ENCODE measurements at places on chromosomes 13 and 19.

GRCh38 chr13:110920038-110920437 lies 5.2 kb upstream of the ANKRD10 start:
- DNase-seq, result no peak

DNA sequence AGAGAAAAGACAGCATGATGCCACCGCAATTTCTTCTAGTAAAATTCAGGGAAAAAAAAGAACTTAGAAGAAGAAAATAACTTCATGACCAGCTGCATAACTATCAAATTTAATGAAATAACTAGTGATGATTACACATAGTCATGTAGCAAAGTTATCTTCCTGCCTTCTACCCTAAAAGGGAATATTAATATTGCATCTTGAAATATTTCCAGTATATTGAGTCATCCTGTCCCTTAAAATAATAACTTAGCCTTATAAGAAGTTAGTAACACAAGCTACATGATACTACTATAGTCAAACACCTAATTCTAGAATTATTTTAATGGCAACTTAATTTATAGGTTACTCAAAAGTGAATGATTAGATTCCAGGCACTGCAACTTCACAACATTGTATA lies 289.2 kb downstream of the KLF12 start:
- DNase-seq, result no peak

DNA sequence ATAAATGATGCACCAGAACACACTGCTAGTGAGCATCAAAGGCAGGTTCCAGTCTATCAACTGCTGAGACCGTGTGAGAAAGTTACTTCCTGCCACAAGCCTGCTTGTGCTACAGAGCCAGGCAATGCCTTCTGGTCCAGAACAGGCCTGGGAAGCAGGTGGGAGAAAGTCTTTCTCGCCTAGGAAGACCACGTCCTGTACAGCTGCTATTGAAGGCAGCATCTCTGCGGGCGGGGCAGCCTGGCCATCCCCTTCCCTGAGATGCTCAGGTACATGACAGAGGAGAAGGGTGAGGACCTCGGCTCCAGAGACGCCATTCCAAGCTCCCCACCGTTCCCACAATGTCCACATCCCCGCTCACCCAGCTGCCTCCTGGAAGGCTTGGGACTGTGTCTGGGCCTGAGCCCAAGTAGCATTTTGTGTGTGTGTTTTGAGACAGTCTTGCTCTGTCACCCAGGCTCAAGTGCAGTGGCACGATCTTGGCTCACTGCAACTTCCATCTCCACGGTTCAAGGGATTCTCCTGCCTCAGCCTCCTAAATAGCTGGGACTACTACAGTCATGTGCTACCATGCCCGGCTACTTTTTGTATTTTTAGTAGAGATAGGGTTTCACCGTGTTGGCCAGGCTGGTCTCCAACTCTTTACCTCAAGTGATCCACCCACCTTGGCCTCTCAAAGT lies 3.4 kb downstream of the RFX1 start:
- no peak for DNase-seq

DNA sequence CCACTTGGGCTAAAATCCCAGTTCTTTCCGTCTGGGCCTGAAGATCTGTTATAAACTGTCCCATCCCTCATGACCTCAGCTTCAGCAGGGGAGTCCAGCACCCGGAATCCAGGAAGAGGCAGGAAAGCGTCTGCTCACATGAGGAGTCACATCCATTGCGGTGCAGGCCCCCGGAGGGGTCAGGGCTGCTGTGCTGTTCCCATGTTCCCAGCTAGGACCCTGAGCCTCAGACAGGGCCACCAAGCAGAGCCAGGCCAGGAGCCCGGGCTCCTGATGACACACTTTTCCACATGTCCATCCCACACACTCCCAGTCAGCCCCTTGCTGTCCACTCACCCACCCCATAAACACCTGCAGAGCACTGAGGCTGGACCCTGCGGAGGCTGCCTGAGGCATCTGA lies 45.3 kb upstream of the VSTM2B start:
- DNase-seq, result no peak

DNA sequence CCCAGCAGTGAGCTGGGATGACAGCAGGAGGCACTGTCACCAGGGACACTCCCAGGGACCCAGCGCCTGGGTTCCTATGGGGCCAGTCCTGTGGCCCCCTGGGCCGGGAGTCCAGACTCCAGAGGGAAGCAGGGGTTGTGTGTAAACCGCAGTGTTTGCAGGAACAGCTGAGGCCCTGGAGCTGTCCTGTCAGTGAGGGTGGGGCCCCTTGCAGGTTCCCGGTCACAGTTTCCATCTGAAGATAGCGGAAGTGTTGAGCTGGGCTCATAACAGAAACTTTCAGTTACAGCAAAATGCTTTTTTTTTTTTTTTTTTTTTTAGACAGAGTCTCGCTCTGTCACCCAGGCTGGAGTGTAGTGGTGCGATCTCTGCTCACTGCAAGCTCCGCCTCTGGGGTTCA lies 17.7 kb upstream of the CSNK1G2 start:
- no peak for DNase-seq

DNA sequence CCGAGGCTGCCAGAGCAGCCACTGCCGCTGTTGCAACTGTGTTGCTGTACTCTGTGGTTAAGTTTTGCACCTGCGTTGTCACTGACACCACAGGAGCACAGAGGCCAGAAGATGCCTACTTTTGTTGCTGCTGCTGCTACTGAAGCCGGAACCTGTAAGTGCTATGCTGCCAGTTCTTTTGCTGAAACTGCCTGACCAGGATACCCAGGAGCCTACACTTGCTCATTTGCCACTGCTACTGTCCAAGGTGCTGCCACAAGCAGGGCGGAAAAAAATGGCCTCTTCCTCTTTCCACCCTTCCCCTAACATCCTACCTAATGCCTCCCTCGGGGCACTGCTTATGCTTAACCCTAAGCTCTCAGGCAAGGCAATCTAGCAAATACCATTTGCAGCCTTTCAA lies 29.0 kb upstream of the NBEA start:
- no peak for DNase-seq

- no peak for DNase-seq
Measured at GRCh38 chr13:24287748-24288287, 21.6 kb upstream of the C1QTNF9 start.

- DNase-seq, result no peak
Measured at GRCh38 chr13:113923376-113924063, 50.4 kb downstream of the C13orf46 start.

DNA sequence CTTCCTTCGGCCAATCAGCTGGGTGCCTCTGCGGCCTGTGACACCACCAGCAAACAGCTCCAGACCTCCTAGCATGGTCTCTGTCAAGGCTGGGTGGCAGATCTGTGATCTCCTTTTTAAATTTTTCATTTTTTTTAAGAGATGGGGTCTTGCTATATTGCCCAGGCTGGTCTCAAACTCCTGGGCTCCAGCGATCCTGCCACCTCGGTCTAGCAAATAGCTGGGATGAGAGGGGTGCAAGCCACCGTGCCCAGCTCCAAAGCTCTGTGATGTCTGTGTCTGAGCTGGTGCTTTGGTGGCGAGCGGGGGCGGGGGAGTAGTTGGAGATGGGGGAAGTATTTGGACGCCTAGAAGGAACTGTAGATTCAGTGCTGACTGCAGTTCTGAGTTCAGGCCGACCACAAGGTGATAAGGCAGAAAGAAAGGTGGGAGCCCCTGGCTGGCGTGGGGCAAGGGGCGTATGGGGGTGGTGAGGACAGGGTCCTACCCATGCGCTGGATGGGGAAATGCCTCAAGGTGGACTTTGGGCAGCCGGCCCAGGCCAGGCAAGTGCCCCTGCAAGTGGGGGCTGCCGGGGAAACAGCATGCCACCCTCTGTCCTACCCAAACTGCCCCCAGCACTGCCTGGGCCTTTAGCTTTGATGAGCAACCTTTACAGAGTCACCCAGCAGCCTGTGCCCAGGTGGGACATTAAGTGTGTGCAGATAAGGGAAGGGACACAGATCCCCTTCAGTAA lies 5.5 kb downstream of the DPP9 start:
- no peak for DNase-seq

- no peak for DNase-seq
Measured at GRCh38 chr19:51124729-51125128, at the start of gene SIGLEC9. SIGLEC9 (plus strand) TSS chr19:51124906; CDS start chr19:51124975, 69 bp downstream.

DNA sequence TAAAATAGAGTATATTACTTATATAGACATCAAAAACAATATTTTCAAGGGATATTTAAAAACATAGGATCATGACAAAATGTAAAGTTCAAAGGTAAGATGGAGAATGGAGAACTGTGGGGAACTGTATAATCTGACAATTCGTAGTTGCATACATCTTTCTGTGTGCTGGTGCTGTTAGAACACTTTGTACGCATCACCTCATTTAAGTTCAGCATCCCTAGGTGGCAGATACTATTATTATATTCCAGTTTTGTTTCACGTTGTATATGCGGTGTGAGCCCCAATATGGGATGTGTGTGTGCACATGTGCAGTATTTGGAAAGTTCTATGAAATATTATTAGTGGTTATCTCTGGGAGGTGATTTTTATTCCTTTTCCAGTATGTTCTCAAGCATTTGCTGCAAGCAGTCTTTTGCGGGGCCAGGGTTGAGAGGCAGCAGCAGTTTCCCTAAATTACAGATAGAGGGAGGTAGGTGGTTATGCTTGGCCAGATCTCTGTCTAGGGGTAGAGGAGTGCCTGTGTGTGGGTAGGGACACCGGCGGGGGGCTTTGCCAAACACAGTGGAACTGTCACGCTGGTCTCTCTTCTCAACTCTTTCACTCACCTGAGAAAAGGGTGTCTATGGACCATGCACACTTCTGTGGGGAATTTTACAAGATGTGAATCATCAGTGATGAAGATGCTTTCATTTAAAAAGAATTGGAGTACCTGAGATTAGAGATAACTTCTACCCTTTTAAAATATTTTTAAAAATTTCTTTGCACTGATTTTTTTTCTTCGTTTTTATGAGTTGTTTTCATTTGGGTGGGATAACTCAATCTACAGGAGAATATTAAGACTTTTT lies 55.6 kb upstream of the ALOX5AP start:
- DNase-seq, result peak; percentile 12

- DNase-seq, result peak; percentile 16
Measured at GRCh38 chr19:1324806-1325567, 39.3 kb downstream of the EFNA2 start.

GRCh38 chr13:42876270-42876714 lies 94.9 kb downstream of the FAM216B start:
- DNase-seq, result no peak

- no peak for DNase-seq
Measured at GRCh38 chr13:43835701-43836100, 43.8 kb downstream of the CCDC122 start.

DNA sequence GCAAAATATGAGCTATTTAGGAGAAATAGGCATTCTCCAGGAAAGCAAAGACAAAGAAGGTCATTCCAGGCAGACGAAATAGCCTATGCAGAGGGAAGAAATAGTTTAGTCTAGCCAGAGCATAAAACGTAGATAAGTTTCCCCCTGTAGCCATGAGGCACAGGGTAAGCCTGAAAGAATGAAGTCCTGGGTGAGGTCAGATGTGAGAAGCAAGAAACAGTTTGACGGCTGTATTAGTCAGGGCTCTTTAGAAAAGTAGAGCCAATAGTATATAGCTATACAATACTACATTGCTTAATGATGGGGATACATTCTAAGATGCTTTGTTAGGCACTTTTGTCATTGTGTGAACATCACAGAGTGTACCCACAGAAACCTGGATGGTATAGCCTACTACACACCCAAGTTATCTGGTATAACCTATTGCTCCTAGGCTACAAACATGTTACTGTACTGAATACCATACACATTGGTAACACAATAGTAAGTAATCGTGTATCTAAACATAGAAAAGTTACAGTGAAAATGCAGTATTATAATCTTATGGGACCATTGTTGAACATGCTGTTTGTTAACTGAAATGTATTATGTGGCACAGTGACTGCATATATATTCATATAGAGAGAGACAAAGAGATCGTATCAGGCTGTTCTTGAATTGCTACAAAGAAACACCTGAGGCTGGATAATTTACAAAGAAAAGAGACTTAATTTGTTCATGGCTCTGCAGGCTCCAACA lies 59.3 kb upstream of the WDFY2 start:
- no peak for DNase-seq

GRCh38 chr19:12664406-12665280 lies 1.9 kb downstream of the MAN2B1 start:
- no peak for DNase-seq

DNA sequence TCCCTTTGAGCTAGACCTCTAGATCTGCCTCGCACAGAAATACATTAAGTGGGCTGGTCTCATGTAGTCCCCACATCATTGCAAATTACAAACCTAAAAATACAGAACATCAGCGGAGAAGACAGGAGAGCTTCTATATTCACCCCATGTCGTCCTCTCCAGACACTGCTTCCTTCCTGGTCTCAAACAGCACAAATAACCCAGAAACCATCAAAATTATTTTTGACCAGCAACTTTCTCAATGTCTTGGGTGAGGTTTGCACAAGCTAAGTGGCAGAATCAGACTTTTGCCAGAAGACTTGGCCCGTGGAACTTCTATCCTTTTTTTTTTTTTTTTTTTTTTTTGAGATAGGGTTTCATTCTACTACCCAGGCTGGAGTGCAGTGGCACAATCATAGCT lies 28.2 kb downstream of the CLEC17A start:
- no peak for DNase-seq

- DNase-seq, result no peak
Measured at GRCh38 chr19:10139952-10140351, 20.3 kb upstream of the EIF3G start.

- DNase-seq, result no peak
Measured at GRCh38 chr13:51729866-51730553, 74.0 kb downstream of the DHRS12 start.

DNA sequence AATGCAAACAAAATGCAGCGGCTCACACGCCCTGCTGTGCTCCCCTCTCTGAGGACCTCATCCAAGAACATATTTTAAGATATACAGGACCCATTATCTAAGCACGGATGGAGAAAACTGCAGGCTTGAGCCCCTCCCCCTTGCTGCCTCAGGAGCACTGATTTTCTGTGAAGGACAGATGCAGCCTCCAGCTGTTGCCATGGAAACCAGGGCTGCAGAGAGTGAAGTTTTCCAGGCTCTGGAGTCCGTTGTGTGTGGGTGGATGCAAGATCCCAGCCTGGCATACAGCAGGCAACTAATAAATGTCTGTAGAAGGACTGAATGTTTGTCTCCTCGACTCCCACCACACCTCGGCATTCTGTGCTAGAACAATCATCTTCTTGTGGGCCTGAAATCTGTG lies 105.6 kb upstream of the PEG3 start:
- DNase-seq, result no peak

DNA sequence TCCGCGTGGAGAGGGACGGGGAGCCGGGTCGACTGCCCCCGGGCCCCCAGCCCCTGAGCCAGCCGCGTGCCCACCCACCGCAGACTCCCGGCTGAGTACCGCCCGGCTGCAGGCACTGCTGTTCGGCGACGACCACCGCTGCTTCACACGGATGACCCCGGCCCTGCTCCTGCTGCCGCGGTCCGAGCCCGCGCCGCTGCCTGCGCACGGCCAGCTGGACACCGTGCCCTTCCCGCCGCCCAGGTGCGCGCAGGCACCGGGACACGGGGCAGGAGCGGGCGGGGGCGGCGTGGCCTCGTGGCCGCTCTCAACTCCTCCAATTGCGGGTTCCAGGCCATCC lies 1.6 kb downstream of the AMH start:
- DNase-seq, result no peak

DNA sequence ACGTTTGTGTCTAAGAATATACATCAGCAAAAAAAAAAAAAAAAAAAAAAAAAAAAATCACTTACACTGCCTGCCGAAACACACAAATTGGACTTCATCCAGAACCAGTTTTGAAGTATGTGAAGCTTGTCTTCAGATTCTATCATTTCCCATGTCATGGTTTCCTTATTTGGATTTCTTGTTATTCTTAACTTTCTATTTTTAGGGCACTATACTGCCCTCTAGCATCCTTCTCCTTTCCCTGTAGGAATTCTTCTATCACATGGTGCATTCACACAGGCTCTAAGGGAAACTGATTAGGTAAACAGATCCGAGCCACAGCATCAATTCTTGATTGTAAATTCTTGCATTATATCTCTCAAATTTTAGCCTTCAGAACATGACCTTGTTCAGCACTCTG lies 1507.5 kb downstream of the OLFM4 start:
- DNase-seq, result no peak

Data from activated T-cell treated with anti-CD3 and anti-CD28 coated beads for 1 hour (primary cell).